ENCODE measurements at places on chromosomes 2 and 18. TPM values are rescaled to one million over a fixed set of nuclear protein-coding genes. Genes with fewer than 3 reads are reported as not detected.

The NPHP1 gene
- 0.60 TPM for polyA plus RNA-seq

The ZNF892 gene
- polyA plus RNA-seq: not detected

The ASPRV1 gene
- 1.2 TPM for polyA plus RNA-seq

The DRC1 gene
- 0.06 TPM for polyA plus RNA-seq

The PLA2R1 gene
- polyA plus RNA-seq: 0.23 TPM

The ERMN gene
- polyA plus RNA-seq: not detected

The LOXHD1 gene
- not detected for polyA plus RNA-seq

The KCNG2 gene
- polyA plus RNA-seq: not detected

The ST8SIA3 gene
- not detected for polyA plus RNA-seq

The EMX1 gene
- 0.60 TPM for polyA plus RNA-seq

The CCDC74B gene
- 0.60 TPM for polyA plus RNA-seq

The CD8A gene
- polyA plus RNA-seq: 0.69 TPM

The RBBP8 gene
- 30.7 TPM for polyA plus RNA-seq

The CD226 gene
- polyA plus RNA-seq: under 0.01 TPM

The TLX2 gene
- polyA plus RNA-seq: not detected

The R3HDM1 gene
- 5.3 TPM for polyA plus RNA-seq

The HOXD1 gene
- 3.6 TPM for polyA plus RNA-seq

The B4GALT6 gene
- polyA plus RNA-seq: not detected

The SLC14A1 gene
- polyA plus RNA-seq: 0.69 TPM

The LIPG gene
- polyA plus RNA-seq: 21.9 TPM

The NOL4 gene
- polyA plus RNA-seq: not detected

The NAT8 gene
- not detected for polyA plus RNA-seq

The UGT1A8 gene
- polyA plus RNA-seq: 1.8 TPM

The PMAIP1 gene
- 8.8 TPM for polyA plus RNA-seq

The ALPI gene
- polyA plus RNA-seq: 5.3 TPM

The ASB18 gene
- polyA plus RNA-seq: not detected

The ABCG8 gene
- polyA plus RNA-seq: under 0.01 TPM

The TNFRSF11A gene
- polyA plus RNA-seq: 2.4 TPM

The CYRIA gene
- 5.0 TPM for polyA plus RNA-seq

The ALPP gene
- polyA plus RNA-seq: 0.03 TPM

The TMEM17 gene
- not detected for polyA plus RNA-seq

The IL36B gene
- not detected for polyA plus RNA-seq
